Activated CD4-positive, alpha-beta T cell treated with anti-CD3 and anti-CD28 coated beads for 1 hour (primary cell): ENCODE measurements at places on chromosomes 5 and 9.

DNA sequence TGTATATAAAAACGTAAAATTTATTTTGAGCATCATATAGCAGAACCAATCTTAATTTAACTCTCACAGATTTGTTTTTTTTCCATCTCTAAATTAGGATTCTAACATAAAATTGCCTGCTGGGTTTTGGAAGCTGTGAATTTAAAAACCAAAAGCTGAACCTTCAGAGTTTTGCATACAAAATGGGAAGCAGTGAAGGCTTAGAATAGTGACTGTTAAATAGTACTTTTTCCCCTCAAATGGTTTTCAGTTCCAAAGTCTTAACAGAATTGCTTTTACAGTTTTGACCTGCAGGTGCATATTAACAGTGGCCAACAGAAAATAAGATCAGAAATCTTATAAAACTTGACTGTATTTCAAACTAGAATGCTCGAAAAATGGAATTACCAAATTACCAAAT lies 55.1 kb upstream of the LVRN start:
- DNase-seq: no peak

- DNase-seq: no peak
Measured at GRCh38 chr9:22447618-22448305, 1.1 kb downstream of the DMRTA1 start.

- peak; percentile 36 for DNase-seq
Measured at GRCh38 chr9:70421272-70422180, 7.1 kb upstream of the KLF9 start.

DNA sequence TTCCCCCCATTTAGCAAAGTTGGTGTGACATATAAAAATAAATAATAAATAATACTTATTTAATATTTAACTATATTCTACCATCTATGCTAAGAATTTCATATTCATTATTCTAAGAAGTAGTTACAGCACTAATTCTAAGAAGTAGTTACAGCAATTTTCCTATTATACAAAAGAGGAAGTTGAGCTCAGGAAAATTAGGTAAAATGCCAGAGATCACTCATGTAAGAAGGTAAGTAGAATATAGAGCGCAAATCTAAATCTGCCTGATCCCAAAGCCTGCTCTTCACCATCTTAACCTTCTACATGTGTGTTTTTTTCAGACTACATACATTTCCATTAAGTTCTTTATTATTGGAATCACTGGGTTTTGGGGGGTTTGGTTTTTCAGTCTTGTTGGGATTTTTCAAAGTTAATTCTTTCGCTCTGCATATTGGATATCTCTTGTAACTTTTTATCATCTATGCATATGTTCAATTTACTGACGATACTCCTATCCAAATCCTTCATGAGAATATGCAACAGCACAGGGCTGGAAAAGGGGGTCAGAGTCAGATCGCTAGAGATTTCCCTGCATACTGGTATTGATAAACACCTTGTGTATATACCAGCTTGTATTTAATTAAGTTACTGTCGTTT lies 852.1 kb downstream of the MAT2B start:
- no peak for DNase-seq

GRCh38 chr9:31255211-31255610 lies 1129.2 kb upstream of the ACO1 start:
- no peak for DNase-seq

DNA sequence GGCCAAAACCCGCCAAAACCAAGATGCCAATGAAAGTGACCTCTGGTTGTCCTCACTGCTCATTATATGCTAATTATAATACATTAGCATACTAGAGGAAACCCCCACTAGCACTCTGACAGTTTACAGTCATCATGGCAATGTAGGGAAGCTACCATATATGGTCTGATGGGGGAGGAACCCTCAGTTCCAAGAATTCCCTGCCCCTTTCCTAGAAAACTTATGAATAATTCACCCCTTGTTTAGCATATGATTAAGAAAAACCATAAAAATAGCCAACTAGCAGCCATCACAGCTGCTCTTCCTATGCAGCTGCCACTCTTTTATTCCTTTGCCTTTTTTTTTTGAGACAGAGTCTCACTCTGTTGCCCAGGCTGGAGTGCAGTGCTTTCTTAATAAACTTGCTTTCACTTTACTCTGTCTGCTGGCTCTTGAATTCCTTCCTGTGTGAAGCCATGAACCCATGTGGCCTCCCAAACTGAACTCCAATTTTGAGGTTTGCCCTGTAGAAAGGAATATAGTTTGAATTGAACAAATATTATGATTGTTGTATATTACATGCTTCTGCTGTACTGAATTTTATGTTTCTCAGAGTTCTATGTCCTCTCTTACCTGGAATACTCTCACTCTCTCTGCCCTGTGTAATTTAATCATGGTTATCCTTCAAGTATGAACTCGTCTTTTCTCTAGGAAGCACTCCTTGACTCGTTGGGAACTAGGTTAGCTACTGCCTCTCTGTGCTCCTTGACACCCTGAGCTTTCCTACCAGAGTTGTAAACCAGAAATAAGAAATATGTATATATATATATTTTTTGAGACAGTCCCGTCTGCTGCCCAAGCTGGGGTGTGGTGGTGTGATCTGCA lies 59.8 kb downstream of the KIAA1958 start:
- DNase-seq: no peak

GRCh38 chr9:75531588-75531987 lies 358.9 kb upstream of the PCSK5 start:
- DNase-seq: no peak

DNA sequence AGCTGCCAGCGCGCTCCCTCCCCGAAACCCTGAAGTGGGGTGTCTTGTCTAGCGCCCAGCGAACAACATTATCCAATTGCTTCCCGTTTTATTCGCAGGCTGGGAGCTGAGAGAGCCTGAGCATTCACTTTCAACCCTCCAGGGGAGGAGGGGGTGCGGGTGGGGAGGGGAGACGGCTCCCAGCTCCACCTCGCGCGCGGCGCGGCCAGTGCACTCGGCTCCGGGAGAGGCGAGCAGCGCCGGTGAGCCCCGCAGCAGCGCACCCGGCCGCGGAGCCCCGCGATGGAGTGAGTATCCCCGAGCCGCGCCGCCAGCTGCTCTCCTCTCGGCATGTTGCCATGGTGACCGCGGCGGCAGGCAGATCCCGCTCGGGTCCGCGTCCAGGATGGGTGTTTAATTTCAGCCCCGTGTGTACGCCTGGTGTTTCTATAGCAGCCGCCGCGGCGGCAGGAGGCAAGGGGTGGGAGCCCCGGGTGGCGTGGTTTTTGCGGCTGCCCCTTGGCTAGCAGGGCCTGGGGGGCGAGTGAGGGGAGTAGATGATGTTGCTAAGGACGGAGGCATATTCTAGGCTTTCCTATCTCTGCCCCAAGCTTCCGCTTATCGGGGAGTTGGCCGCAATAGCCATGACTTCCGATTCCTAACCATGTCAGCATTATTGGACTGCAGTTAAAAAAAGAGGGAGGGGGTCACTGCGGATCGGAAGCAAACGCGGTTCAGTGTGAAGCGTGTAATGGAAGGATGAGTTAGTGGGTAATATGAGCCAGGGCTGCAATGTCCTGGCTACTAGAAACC lies 139.2 kb upstream of the PALM2AKAP2 start:
- DNase-seq: no peak

DNA sequence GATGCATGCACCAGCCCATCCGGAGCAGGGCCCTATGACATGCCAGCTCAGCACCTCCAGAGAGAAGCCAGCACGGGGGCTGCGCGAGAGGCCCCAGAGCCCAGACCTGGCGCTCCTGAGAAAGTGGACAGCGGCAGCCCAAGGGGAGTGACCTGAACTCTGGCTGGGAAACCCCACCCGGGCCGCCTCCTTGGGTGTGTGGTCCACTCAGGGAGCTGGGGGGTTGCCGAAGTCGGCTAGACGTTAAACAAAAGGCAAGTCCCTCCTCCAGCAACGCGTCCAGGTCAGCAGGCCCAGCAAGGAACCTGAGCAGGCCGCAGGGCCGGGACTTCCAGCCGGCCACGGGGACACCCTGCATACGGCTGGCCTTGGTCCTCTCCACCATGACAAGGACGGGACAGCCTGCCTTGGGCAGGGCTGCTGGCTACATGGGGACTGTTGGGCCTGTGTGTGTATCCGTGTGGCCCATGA lies 35.7 kb downstream of the NACC2 start:
- no peak for DNase-seq

- DNase-seq: no peak
Measured at GRCh38 chr9:136268318-136268717, 22.7 kb upstream of the QSOX2 start.

DNA sequence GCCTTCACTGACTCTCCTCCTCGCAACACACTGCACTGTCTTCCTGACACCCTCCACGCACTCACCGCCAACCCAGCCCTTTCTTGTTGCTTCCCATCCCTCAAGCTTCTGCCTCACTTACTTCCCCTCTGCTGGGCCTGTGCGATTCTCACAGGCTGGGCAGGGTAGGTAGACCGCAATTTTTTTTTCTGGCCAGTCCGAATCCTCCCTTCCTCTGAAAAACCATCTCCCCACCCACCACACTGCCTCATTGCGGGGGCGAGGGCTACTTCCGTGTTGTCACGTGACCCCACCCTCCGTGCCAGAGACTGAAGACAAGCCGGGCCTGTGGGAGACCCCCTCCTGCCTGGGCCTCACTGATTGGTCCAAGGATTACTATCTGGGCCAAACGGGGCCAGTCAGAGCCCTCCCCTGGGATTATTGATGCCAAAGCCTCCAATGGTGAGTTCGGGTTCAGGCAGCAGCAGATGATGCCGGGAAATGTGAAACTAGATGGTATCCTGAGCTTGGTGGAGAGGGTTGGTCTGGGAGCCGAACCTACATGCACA lies 73.1 kb downstream of the STK10 start:
- DNase-seq: peak; percentile 51

- no peak for DNase-seq
Measured at GRCh38 chr9:17630531-17630949, 51.7 kb downstream of the SH3GL2 start.

DNA sequence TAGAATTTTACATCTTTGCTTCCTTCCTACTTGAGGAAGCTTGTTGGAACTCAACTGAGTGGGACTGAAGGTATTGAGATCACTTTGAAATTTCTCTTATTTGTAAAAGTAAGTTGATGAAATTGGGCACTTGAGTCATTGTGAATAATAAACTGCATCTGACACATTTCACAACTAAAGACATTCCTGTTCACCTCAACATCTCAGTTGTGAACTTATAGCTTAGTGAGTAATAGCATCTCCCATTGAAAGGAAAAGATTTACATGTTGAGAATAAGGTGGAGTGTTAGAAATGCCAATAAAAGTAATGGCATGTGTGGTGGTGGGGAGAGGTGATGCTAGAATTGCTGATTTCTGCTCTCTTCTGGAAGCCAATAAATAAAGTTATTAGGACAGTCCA lies 145.0 kb downstream of the SLC24A2 start:
- no peak for DNase-seq

DNA sequence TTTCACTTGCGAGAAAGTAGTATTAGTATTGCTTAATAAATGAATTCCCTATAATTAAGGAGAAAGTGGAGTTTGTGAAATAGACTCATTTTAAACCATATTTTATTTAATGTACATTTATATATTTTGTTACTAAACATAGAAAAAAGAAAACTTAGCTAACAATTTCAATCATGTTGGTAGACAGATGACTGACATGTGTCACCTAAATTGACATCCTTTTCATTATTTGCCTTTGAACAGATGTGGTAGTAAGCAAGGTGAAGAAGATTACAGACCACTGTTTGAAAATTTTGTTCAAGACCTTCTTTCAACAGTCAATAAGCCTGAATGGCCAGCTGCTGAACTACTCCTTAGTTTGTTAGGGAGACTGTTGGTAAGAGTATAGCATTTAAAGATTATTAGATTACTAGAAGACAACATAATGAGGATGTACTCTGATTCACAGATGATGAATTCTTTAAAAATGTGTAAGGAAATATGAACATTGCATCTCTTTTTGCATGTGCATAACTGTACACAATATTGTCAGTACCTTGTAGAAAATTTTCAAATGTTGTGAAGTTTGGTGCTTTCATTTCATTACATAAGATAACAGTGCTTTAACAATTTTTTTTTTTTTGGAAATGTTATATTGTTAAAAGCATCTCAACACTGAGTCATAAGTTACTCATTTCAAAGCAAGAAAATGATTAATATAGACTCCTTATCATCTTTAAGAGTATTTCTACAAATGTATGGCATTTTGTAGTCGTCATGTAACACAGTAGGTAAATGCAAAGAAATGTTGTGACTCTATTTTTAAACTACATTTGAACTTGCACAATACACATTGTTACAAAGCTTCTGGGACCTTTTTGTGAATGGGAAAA lies 139.5 kb downstream of the NIPBL start:
- DNase-seq: no peak

GRCh38 chr5:173204185-173204979 lies 30.6 kb downstream of the NKX2-5 start:
- no peak for DNase-seq

DNA sequence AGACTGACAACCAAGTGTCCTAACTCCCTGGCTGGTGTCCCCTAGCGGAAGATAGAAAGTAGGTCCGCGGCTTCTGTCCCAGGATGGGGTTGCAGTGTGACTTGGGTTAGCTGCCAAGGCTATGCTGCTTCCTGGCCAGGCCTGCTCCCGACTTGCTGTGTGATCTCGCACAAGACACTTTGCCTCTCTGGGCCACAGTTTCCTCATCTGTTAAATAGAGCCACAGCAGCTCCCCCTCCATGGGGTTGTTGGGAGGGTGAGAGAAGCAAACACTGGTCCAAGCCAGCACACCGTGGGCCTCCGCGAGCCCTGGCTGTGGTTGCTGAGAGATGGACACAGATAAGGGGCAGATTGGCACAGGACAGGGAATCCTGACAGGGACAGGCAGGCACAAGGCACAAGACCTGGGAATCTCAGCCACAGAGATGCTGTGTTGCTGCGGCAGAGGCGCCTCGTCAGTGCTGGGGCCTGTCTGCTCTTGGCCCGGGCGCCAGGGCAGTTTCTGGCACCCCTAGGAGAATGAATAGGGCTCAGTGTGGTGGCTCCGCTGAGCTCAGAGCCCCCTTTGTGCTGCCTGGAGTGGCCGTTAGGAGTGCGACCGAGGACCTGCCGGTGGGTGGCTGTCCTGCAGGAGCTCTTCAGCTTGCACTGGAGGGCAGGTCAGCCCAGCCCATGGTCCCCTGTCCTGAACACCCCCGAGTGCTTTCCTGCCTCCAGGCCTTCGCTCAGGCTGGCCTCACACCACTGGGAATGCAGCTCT lies 1.8 kb upstream of the SH2D3C start:
- DNase-seq: no peak

DNA sequence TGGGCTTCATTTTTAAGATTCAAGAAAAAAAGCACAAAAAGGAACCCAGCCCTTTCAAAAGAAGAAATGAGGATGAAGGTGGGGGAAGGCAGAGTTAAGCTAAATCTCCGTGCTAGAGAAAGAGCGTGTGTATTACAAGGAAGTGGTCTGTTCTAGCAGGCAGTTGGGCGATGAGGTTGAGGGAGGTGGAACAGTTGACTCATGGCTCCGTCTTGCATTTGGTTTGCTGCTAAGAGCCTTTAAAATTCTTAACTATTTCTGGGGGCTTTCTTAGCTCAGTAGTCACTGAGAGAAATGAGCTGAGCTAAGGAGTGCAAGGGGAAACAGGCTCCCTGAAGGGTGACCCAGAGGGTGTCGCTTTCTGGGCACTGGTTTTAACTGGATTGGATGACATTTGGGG lies 117.4 kb downstream of the GCNT1 start:
- DNase-seq: no peak

DNA sequence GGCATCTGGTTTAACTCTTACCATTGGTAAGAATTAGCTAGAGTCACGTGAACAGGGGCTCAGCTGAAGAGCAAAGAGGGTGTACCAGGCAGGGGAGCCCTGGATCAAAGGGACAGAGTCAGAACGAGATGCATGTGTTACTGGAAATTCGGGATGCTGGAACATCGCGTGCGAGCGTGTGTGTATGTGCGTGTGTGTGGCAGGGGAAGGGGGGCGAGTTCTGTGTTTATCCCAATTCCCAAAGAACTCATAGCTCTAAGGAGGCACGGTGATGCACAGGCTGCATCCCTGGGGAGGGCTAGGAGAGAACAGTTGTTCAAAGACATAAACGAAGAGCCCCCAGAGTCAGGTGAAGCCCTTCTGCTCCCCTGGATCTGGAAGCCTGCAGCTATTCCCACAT lies 353.3 kb downstream of the GADD45G start:
- no peak for DNase-seq
